Chondrocyte (in vitro differentiated cells): ENCODE measurements at places on chromosomes 5 and 9. TPM values are rescaled to one million over a fixed set of nuclear protein-coding genes. Genes with fewer than 3 reads are reported as not detected.

GABRA6 gene
- total RNA-seq, result not detected in 3 replicates

AQP7 gene
- total RNA-seq, result 0.30 to 0.80 TPM (median 0.33 TPM) in 3 replicates

POU5F2 gene
- total RNA-seq, result 0.45 to 0.92 TPM (median 0.62 TPM) in 3 replicates

PAX5 gene
- not detected in 3 replicates for total RNA-seq

MTRR gene
- total RNA-seq, result 27.4 to 37.2 TPM (median 28.4 TPM) in 3 replicates

TTC23L gene
- 1.0 TPM in 1 of 3 replicates, not detected in the others for total RNA-seq

DNA sequence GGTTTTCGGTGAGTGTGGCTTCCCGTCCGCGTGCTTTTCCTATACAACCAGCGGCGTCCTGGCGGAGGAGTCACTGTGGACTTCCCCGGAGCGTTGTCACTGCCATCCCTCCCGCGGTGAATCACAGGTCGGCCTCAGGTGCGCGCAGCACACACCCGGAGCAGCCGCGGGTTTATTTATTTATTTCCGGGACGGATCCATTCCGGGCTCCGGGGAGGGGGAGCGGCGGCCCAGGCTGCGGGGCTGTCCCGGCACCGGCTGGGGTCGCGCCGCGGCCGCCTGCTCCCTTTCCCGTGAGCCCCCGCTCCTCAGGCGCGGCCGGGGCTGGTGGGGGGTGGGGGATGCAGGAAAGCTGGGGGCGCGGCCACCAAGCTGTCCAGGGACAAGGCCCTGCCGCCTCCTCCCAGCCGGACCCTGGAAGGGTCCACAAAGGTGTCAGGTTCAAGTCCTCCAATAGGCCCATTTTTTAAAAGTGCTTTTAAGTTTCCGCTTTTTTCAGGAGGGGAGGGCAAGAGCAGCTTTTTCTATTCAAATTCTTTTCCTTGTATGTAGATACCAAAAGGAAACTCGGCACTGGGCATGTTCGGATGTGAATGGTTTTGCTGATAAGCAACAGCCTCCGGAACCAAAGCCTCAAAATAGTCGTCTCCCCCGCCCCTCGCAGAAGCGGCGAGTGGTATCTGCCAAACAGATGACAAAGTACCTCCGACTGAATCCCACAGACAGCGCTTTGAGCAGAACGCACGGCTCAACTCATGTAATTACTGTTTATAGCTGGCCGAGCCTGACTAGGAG lies 192.5 kb downstream of the CD180 start:
- peak overlapping the region; percentile 87 for H3K4me3 ChIP-seq
- peak overlapping the region; percentile 89 for H3K27ac ChIP-seq
- no peaks in the 10 kb centered on the region for H3K36me3 ChIP-seq
- H3K4me1 ChIP-seq, result peaks cover 38% of the 10 kb centered on the region

DNA sequence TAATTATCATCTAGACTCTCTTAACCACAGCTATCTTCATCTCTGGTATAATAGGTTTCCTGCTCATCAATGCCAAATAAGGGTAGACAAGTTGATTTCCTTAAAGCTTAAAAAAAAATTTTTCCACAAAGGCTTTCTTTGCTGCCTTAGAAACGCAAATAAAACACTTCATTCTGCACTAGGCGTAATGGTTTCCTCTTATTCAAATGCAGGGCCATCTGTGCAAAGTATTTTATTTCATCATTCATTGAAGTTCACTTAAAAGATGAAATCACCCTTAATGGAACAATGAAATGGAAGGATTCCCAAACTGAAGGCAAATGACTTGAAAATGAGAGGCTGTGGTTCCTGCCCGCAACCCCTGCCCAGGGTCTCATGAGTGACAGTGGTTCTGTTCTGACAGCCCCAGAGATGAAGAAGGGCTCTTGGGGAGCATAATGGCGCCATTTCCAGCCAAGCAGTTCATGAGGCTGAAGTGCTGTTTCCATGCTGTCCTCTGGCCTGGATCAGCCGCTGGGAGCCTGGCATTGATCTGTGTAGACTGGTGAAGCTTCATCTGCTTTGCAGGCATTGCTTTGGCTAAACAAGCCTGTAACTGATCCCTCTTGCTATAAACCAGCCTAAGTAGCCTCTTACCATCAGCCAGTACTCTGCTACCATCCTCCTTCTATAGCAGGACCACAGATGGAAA lies 276.9 kb upstream of the WWC1 start:
- no peak for DNase-seq
- H3K27me3 ChIP-seq, result no peaks in the 10 kb centered on the region
- no peak overlapping the region for H3K27ac ChIP-seq
- peaks cover 10% of the 10 kb centered on the region for H3K4me1 ChIP-seq

DNA sequence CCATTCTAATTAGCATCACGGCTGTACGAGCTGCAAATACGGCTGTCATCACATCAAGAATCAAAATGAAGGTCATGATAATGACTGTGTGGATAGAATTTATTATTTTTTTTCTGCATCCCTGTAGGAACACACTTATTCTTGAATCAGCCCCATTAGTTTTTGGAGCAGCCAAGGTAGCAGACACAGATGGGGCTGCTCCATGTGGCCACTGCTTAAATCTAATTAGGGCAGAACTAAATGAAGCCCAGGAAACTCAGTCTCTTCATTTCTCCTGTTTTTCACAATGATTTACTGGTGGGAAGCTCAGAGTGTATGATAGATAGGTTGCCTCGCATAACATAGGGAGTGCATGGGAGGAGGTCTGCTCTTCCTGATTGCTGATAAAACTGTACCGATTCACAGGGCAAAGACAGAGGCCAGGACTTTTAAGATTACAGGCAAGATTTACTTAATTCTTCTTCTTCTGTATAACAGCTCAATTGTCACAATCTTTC lies 275.5 kb downstream of the GLIS3 start:
- no peak for DNase-seq
- H3K36me3 ChIP-seq, result no peaks in the 10 kb centered on the region
- no peaks in the 10 kb centered on the region for H3K27me3 ChIP-seq
- no peak overlapping the region for H3K4me3 ChIP-seq

GRCh38 chr5:134594336-134594735 lies 38.3 kb downstream of the SAR1B start:
- peaks cover 13% of the 10 kb centered on the region for H3K4me1 ChIP-seq
- no peaks in the 10 kb centered on the region for H3K27me3 ChIP-seq
- DNase-seq, result peak; percentile 57
- no peaks in the 10 kb centered on the region for H3K36me3 ChIP-seq
- H3K27ac ChIP-seq, result no peak overlapping the region
- H3K4me3 ChIP-seq, result no peak overlapping the region

GRCh38 chr9:135104761-135105160 lies 17.3 kb downstream of the OLFM1 start:
- no peak overlapping the region for H3K4me3 ChIP-seq
- H3K27me3 ChIP-seq, result peaks cover 43% of the 10 kb centered on the region
- no peak overlapping the region for H3K27ac ChIP-seq
- peaks cover 2% of the 10 kb centered on the region for H3K36me3 ChIP-seq
- H3K4me1 ChIP-seq, result peaks cover 4% of the 10 kb centered on the region
- no peak for DNase-seq

- H3K4me1 ChIP-seq, result no peaks in the 10 kb centered on the region
- no peaks in the 10 kb centered on the region for H3K36me3 ChIP-seq
- DNase-seq, result no peak
Observed at GRCh38 chr9:4781408-4781807, 11.3 kb upstream of the RCL1 start.

- no peak for DNase-seq
- H3K4me1 ChIP-seq, result peaks cover 47% of the 10 kb centered on the region
- H3K27ac ChIP-seq, result peak overlapping the region; percentile 88
Observed at GRCh38 chr5:157571357-157571827, 4.2 kb downstream of the ADAM19 start.

DNA sequence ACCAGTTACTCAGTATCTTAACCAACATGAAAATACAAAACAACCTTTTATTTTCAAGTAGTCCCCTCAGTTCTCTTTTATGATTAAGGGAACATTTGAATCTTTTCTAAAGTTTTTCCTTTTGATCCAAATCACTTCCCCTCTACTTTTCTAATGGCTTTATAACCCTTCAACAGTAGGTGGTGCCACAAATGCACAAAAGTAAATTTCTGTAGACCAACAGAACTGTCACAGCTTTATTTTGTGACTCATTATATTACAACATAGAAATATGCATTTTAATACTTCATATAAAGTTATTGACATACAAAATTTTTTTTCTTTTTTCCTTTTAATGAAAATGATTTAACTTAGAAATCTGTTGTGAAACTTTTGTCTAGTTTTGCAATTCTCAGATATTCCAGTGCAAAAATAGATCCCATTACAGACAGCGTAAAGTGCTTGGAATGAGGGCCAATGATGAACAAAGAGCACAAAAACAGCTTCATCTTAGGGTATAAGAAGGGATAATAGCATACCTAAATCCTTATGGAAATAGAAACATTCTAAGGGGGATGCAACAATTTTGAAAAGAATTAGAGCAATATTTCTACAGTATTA lies 17.0 kb downstream of the NIPSNAP3B start:
- DNase-seq, result no peak
- H3K27me3 ChIP-seq, result no peaks in the 10 kb centered on the region
- H3K36me3 ChIP-seq, result peaks cover 19% of the 10 kb centered on the region
- H3K27ac ChIP-seq, result no peak overlapping the region
- H3K4me1 ChIP-seq, result no peaks in the 10 kb centered on the region

DNA sequence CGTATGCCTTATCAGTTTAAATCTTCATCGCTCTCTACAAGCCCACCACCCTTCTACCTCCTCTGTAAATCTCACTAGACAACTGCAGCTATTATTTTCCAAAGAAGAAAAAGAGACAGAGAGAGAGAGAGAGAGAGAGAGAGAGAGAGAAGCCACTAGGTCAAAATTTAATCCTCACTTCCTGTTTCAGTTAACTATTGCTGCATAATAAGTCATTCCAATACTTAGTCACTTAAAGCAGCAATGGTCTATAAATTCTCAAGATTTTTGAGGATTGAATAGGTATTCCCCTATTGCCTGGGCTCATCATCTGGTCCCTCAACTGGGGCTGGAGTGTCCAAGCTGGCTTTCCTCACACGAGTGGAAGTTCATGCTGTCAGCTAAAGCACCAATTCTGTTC lies 68.8 kb downstream of the ITGA1 start:
- DNase-seq, result no peak
- H3K4me3 ChIP-seq, result no peak overlapping the region
- peaks cover 17% of the 10 kb centered on the region for H3K36me3 ChIP-seq
- no peak overlapping the region for H3K27ac ChIP-seq
- peaks cover 32% of the 10 kb centered on the region for H3K4me1 ChIP-seq

GRCh38 chr9:114271556-114272510 lies 51.1 kb upstream of the ORM1 start:
- peaks cover 10% of the 10 kb centered on the region for H3K4me1 ChIP-seq
- no peak overlapping the region for H3K27ac ChIP-seq
- peaks cover 9% of the 10 kb centered on the region for H3K36me3 ChIP-seq
- no peaks in the 10 kb centered on the region for H3K27me3 ChIP-seq

GRCh38 chr5:82991678-82992323 lies 85.4 kb downstream of the TMEM167A start:
- H3K27me3 ChIP-seq, result no peaks in the 10 kb centered on the region
- no peak overlapping the region for H3K4me3 ChIP-seq
- no peaks in the 10 kb centered on the region for H3K36me3 ChIP-seq
- no peak for DNase-seq

- DNase-seq, result no peak
- H3K4me3 ChIP-seq, result no peak overlapping the region
- peak overlapping the region; percentile 38 for H3K27ac ChIP-seq
- H3K36me3 ChIP-seq, result no peaks in the 10 kb centered on the region
- H3K4me1 ChIP-seq, result peaks cover 47% of the 10 kb centered on the region
- no peaks in the 10 kb centered on the region for H3K27me3 ChIP-seq
Observed at GRCh38 chr5:33312571-33313549, 127.9 kb upstream of the TARS1 start.

DNA sequence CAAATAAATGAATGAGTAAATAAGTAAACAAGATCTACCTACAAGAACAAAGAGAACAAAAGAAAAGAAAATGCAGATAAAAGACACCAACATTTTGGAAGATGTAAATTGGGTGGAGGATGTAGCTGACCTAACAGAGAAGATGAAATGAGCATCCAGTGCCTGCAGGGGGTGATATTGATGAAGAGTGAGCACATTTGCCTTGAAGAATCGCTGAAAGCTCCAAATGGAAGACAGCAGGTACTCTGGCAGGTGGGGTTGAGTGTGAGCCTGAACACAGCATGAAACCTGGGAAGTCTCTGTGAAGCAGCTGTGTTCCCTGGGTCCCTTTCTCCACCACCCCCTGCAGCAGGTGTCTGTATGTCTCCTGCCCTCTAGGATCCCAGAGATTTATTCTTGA lies 125.6 kb downstream of the NXNL2 start:
- peaks cover 2% of the 10 kb centered on the region for H3K27me3 ChIP-seq
- no peak overlapping the region for H3K4me3 ChIP-seq
- no peak for DNase-seq

DNA sequence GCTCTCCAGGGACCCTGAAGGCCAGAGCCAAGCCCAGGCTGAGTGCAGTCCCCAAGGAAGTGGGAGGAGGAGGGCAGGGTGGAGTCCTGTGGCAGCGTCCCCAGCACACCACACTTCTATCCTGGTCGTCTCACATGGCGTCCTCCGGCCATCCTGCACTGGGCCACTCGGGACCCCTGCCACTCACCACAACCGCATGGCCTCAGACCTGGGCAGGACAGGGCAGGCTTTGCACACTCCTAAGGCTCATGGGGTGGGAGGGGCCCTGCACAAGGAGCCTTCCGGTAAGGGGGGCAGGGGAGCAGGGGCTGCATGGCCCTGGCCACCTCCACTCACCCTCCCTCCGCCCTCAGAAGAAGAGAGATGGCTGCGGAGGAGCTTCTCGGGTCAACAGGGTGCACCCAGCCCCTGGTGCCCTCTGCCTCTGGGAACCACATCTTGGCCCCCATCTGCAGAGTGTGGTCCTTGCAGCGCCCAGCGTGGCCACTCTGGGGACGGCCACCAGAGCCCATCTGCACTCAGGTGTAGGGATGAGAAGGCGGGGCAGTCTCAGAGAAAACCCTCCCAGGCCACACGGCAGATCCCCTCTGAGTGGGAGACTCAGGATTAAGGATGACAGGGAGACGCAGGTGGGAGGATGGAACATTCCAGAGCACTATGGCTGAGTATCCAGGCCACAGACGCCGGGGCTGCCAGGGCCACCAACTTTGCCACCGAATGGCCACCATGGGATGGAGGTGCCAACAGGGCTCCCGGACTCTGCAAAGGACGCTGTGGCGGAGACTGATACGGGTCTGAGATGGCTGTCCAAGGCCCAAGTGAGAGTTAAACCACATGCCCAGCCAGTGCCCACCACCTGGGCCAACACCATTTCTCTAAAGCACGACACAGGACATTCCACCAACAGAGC lies 7.6 kb downstream of the TPPP start:
- H3K27me3 ChIP-seq, result peaks cover 4% of the 10 kb centered on the region
- H3K4me1 ChIP-seq, result no peaks in the 10 kb centered on the region
- peak; percentile 76 for DNase-seq
- H3K27ac ChIP-seq, result no peak overlapping the region
- H3K4me3 ChIP-seq, result no peak overlapping the region

- no peaks in the 10 kb centered on the region for H3K4me1 ChIP-seq
- peaks cover 2% of the 10 kb centered on the region for H3K27me3 ChIP-seq
- no peaks in the 10 kb centered on the region for H3K36me3 ChIP-seq
Observed at GRCh38 chr5:180988592-180988991, at the start of gene BTNL3. TSS of gene BTNL3 (plus strand) at chr5:180988846. CDS start at chr5:180989029, 183 bp downstream.
